ENCODE measurements at places on chromosomes 16 and 17. TPM values are rescaled to one million over a fixed set of nuclear protein-coding genes. Genes with fewer than 3 reads are reported as not detected.

GRCh38 chr16:85461022-85461813, 151.9 kb upstream of the GSE1 start:
- DNase-seq = no peak

- no peak for DNase-seq
Measured at GRCh38 chr16:79897104-79897452, 296.5 kb upstream of the MAF start.

DNA sequence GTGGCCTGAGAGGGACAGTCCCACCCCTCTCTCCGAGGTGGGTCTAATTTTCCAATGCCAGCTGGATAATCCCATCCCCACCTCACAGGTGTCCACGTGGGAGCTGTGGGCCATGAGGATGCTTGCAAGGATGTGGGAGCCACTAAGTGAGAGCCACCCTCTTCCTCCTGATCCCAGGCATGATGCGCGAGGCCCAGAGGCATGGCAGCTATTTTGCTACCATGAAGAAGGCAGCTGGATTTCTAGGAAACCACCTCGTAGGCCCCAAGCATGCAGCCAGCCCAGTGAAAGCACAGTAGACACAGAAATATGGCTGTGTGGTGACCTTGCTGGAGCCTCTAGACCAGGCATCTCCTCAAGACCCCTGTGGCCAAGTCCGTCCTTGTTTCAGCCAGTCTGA, 20.4 kb downstream of the KDM8 start:
- DNase-seq = no peak

DNA sequence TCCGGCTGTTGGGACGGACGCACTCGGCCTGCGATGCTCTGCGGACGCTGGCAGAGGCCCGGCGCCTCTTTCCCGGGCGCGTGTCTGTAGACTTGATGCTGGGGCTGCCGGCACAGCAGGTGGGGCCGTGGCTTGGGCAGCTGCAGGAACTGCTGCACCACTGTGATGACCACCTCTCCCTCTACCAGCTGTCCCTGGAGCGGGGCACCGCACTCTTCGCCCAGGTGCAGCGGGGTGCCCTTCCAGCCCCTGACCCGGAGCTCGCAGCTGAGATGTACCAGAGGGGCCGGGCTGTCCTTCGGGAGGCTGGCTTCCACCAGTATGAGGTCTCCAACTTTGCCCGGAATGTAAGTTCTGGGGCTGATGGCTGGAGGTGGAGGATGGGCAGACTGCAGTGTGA, 3.5 kb downstream of the RSAD1 start:
- DNase-seq = no peak

DNA sequence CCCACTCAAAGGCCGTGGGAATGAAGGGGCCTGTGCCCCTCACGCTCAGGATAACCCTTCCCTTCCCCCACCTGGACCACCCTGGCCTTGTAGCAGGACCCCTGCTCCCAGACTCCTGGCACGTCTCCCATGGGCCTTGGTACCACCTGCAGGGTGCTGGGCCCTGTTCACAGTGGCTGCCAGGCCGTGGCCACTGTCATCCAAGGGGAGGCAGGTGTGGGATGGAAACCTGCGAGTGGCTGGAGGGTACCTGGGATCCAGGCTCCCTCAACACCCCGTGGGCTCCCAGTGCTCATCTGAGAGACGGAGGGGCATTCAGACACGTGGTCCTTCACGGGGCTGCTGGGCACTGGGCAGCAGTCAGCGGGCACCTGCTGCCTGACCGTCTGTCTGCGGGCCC, 75.6 kb upstream of the CIBAR2 start:
- no peak for DNase-seq

- DNase-seq = no peak
Measured at GRCh38 chr17:82838386-82839063, 1.3 kb downstream of the ZNF750 start.

- DNase-seq = no peak
Measured at GRCh38 chr16:425740-426114, 278 bp downstream of the RAB11FIP3 start.

The HASPIN gene
- total RNA-seq = 29.4 TPM

The TAOK2 gene
- 34.2 TPM for total RNA-seq

The CLEC3A gene
- total RNA-seq = not detected

The BAHCC1 gene
- 0.58 TPM for total RNA-seq

The TNS4 gene
- total RNA-seq = 0.20 TPM
